Epithelial cell of prostate (primary cell): ENCODE measurements at places on chromosomes 5 and 9.

GRCh38 chr5:133128066-133128465 is 76.3 kb downstream of the HSPA4 start:
- no peak for DNase-seq

GRCh38 chr5:6492934-6493333 is 44.3 kb downstream of the UBE2QL1 start:
- DNase-seq: no peak

- DNase-seq: no peak
Observed at GRCh38 chr5:59712836-59713497, 180.6 kb downstream of the PDE4D start.

- DNase-seq: no peak
Observed at GRCh38 chr9:125694478-125694877, 12.5 kb downstream of the MAPKAP1 start.

DNA sequence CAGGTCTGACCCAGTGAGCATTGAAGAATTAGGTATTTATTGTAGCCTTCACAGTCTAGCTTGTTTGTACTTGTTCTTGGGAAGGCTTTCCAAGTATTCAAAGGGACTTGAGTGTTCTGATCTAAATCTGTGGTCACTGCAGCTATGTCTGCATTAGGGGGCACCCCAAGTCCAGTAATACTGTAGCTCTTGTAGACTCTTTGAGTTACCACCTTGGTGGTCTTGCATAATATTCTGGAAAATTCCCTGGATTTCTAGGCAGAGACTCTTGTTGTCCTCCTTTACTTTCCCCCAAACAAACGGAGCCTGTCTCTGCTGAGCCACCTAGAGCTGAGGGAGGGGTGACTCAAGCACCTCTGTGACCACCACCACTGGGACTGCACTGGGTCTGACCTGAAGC is 149.5 kb upstream of the DHFR start:
- DNase-seq: no peak

GRCh38 chr5:158563760-158564390 is 535.8 kb downstream of the EBF1 start:
- no peak for DNase-seq

DNA sequence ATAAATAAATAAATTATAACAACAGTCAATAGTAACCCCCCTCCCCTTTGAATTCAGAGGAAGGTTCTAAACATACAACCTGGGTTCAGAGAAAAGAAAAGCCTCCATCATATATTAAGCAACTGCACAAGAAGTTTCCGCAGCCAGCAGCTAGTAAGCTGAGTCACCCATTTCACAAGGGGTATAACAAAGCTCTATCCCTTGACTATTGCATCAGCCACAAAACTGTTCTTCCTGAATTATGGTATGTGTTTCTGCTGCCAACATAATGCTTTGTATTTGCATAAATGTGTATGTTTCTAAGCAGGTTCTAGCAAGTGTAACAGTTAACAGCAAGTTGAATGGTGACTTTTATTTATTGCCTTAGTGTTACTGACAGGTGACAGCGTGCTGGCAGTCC is 6.8 kb upstream of the CEP120 start:
- DNase-seq: peak; percentile 90
